ENCODE measurements at places on chromosomes 7 and 10.

DNA sequence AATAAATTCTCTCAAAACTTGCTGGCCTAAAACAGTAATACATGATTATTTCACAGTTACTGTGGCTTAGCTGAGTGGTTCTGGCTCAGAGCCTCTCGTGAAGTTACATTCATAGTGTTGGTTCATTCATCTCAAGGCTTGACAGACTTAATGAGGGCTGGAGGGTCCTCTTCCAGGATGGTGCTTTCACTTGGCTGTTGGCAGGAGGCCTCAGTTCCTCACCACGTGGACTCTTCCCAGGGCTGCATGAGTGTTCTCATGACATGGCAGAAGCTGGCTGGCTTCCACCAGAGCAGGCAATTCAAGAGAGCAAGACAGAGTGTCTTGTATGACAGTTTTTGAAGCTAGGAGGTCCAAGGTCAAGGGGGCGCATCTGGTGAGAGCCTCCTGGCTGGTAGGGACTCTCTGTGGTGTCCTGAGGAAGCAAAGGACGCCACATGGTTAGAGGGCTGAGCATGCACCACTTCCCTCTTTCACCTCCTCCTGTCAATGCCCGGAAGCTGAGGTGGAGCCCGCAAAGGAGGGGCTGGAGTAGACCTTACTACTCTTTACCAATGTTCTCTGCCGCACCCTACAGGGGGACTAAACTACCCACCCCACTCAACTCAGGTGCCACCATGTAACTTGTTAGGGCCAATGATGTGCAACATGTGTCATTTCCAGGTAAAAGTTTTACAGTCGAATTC lies 58.2 kb upstream of the YAE1 start:
- no peak for DNase-seq

DNA sequence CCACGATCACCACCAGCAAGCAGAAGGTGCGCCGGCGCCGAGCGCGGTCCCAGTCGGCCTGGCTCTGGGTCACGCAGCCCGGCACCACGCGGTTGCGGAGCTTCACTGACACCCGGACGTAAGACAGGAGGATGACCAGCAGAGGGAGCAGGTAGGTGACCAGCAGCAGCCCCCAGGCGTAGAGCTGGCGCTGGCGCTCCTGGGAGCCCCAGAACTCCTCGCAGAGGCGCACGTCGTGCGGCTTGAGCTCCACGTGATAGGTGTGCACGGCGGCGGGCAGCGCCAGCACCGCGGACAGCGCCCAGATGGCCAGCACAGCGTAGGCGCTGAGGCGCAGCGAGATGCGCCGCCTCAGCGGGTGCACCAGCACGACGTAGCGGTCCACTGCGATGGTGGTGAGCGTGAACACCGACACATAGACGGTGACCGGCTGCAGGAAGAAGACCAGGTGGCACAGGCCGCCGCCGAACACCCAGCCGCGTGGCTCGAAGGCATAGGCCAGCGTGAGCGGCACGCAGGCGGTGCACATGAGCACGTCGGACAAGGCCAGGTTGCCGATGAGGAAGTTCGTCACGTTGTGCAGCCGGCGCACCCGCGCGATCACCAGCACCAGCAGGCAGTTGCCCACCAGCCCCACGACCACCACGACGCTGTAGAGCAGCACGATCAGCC lies 920 bp downstream of the PRLHR start:
- no peak for DNase-seq

DNA sequence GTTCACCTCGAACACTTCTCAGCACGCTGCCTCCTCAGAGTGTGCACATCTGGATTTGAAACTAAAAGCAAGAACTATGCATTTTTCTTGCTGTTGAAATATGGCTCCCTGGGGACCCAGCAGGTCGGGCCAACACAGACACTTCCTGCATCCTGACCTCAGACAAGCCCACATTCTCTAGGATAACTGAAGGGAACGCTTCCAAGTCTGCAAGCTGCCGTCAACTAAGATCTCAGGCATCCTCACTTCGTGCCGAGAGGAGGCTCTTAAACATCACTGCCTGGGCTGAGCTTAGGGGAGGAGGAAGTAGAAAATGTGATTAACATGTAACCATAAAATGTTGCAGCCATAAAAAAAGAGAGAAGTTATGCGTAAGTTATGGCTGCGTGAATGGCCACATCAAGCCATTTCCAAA lies 65.5 kb downstream of the PYROXD2 start:
- no peak for DNase-seq

DNA sequence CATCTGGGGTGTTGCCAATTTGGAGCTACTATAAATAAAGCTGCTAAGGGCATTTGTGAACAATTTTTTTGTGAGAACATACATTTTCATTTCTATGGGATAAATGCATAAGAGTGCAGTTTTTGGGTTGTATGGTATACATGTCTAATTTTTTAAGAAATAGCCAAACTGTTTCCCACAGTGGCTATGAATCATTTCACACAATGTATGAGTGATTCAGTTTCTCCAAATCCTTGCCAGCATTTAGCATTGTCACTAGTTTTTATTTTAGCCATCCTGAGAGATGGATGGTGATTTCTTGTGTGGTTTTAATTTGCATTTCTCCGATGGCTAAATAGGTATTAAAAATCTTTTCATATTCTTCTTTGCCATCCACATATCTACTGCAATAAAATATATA lies 105.3 kb downstream of the AMPH start:
- no peak for DNase-seq

GRCh38 chr7:99624484-99624883 lies 7.7 kb downstream of the ZSCAN25 start:
- peak; percentile 36 for DNase-seq

DNA sequence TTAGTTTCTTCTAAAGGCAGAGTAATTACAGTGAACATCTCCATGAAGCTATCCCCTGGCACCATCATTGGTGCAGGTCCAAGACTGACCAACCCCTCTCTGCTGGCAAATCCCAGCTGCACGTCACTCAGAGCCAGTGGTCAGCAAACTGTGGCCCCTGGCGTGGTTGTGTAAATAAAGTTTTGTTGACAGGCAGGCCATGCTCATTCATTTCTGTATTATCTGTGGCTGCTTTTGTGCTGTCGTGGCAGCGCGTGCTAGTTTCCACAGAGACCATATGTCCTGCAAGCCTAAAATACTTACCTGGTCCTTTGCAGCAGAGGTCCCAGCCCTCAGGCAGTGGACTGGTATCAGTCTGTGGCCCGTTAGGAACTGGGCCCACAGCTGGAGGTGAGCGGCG lies 117.6 kb upstream of the NPS start:
- DNase-seq = no peak

DNA sequence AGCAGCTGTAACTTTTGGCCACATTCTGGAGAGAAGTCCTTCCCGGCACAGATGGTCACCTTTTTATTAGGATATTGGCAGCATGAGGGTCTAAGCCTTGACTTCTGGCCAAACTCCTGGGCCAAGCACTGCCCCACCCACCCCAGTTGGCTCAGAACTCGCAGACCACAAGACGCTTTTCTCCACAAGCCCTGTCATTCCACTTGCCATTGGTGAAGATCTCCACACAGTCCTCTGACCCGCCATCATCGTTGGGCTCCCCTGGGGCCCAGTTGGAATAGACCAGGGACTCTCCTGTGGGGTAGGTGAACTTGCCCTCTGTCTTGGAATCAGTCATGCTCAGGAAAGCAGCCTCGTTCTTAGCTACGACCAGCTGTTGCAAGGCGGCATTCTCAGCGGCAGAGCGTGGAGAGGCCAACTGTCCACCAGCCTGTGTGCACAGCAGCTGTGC lies 11.2 kb downstream of the SFTPD start:
- DNase-seq = no peak

DNA sequence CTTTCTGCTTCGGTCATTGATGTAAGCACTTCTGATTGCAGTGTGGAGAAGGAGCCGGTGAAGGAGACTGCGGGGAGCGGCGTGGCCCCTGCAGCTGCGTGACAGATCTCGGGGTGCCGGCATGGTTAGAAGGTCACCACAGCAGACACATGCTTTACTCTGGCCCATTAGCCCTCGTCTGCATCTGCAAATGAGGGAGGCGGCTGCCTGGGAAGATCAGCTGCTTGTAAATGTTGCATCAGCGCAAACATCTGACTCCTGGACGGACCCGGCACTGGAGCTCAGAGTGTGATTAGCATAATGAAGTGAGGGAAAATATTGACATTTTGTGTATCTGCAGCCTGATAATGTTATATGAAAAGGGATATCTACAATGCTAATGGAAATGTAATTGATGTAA lies 30.5 kb upstream of the MNX1 start:
- no peak for DNase-seq

DNA sequence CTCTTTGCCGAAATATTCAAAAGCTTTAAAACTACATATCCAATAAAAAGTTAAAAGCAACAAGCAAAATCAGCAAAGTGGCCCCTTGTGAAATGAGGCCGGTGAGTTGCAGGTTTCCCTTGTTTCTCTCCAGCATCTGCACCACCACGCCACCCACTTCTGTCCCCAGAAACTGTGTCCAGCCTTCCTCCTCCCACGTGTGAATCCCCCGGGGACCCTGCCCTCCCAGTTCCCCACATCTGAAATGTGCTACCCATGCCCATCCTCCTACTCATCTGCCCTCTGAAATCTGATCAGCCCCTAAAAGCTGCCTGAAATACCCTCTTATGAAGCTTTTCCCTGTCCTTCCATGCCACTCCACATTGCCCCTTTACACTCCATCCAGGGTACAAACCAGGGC lies 3.8 kb downstream of the ALOX5 start:
- no peak for DNase-seq

- DNase-seq = no peak
Observed at GRCh38 chr7:38831259-38831996, 77.6 kb downstream of the VPS41 start.

DNA sequence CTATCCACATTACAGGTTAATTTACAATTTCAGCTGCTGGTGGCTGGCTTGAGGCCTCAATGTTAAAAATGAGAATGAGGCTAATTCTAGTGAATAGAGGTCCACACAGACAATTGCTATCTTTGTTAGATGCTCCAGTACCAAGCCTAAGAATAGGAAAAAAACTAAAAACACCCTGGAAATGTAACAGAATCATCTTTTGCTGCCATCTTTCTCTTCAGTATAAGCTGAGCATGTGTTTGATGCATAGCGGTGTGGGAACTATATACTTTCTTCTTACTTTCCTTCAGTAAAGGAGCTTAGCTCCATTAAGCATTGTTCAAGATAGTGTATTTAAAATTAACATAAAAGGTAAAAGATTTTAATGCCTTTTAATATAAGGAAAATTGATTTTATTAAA lies 5.6 kb downstream of the TMEM229A start:
- no peak for DNase-seq

- no peak for DNase-seq
Observed at GRCh38 chr10:48574322-48574796, 30.5 kb downstream of the ARHGAP22 start.

GRCh38 chr7:134827889-134828288 lies 48.5 kb downstream of the CALD1 start:
- DNase-seq = no peak

DNA sequence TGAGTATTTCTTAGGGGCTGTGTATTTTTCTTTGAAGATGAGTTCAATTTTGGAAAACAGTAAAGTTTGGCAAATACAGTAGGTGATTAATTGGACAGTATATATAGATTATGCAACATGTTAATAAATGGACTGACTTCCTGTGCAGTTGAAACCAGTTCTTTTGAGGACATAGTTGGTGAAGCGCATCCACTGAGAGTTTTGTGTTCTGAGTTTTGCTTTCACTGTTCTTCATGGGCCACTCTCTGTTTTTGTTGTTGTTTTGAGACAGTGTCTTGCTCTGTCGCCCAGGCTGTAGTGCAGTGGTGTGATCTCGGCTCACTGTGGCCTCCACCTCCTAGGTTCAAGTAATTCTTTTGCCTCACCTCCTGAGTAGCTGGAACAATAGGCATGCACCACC lies 109.0 kb downstream of the SDHAF3 start:
- no peak for DNase-seq

GRCh38 chr10:22453948-22454591 lies 108.8 kb downstream of the SPAG6 start:
- DNase-seq = no peak

GRCh38 chr10:130623680-130624267 lies 487.6 kb downstream of the GLRX3 start:
- DNase-seq = no peak

DNA sequence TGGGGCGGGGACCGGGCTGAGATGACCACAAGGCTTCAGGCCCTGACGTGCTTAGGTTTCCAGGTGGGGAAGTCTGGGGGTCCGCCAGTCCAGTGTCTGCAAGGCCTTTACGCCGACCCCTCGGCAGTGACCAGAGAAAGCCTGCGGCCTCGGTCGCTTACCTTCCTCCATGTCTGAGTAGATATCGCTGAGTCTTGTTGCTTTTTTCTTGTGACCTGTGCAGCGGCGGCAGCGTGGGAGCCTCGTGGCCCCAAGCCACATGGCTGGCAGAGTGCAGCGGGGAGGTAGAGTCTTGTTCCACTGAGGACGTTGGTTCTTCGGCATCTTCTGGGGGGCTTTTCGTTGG lies 329 bp downstream of the NOLC1 start:
- no peak for DNase-seq

DNA sequence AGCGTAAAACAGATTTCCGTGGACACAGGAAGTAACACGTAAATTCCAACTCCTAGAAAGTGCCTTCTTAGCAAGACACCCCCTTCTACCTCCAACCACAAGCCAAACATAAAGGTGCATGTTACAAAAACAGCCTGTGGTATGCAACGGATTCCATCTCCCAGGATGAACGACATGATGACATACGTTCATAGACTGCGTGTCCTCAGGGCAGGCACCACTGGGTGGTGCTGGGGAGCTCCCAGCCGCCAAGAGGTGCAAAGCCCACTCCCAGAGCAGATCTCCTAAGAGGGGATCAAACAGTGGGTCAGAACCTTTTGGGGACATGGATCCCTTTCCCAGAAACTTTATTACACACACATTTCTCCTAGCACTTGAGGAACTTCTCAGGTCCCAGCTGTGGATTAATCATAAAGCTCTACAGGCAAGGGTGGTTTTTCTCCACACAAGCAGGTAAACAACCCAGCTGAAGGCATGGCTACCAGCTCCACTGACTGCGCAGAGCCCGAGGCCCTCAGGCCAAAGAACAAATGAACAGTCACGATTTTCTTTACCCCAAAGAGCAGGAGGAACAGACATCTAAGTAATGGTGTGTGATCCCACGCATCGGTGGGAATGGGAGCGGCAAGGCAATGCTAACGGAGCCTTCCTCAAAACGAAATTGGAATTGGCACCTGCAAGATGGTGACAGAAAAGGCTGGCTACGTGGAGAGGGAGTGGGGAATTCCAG lies 13.8 kb downstream of the PSAP start:
- no peak for DNase-seq
